GM23248 (cell line): ENCODE measurements at places on chromosomes 5 and 9. TPM values are rescaled to one million over a fixed set of nuclear protein-coding genes. Genes with fewer than 3 reads are reported as not detected.
A peak's percentile ranks its signal among the peaks of the same experiment; 100 is the strongest.

- DNase-seq, result no peak
- no peaks in the 10 kb centered on the region for H3K27me3 ChIP-seq
- H3K4me1 ChIP-seq, result no peaks in the 10 kb centered on the region
Observed at GRCh38 chr9:89484475-89485404, 13.2 kb downstream of the SEMA4D start.

Gene PCDHB2
- 4.9 and 8.9 TPM in 2 replicates for total RNA-seq

Gene PGM5
- total RNA-seq, result 0.11 TPM in 1 of 2 replicates, not detected in the other

GRCh38 chr5:177066224-177066623, 20.5 kb upstream of the FGFR4 start:
- H3K27ac ChIP-seq, result no peak overlapping the region
- DNase-seq, result peak; percentile 30
- no peaks in the 10 kb centered on the region for H3K27me3 ChIP-seq
- H3K4me3 ChIP-seq, result no peak overlapping the region

Gene DPH7
- total RNA-seq, result 27.0 and 32.6 TPM in 2 replicates

Gene SLC6A3
- total RNA-seq, result not detected in 2 replicates

DNA sequence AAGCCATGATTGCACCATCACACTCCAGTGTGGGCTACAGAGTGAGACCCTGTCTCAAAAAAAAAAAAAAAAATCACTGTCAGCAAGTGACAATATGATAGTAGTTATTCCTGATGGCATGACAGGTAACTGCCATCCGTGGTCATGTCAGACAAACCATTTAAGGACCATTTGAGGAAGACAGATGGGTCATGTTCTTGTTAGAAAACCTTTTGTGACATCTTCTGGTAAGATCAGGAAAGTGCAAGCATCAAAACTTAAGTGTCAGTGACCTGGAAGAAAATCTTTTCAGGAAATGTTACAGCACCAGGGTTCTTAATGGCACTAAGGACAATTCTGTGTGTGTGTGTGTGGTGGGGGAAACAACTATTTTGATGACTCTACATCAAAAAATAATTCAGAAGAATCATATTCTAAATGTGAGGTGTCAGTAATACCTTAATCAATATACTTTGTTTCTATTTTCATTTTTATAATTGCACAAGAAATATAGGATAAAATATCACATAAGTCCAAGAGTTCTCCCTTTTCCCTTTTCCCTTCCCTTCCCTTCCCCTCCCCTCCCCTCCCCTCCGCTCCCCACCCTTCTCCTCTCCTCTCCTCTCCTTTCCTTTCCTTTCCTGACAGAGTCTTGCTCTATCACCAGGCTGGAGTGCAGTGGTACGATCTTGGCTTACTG, 17.8 kb downstream of the SLC38A9 start:
- no peaks in the 10 kb centered on the region for H3K27me3 ChIP-seq
- peaks cover 4% of the 10 kb centered on the region; the same call in 1 of the 2 replicates for H3K4me1 ChIP-seq
- H3K27ac ChIP-seq, result no peak overlapping the region
- peaks cover 5% of the 10 kb centered on the region; the same call in 1 of the 2 replicates for H3K36me3 ChIP-seq

Gene TMEM252
- total RNA-seq, result not detected in 2 replicates

- peaks cover 19% of the 10 kb centered on the region for H3K4me1 ChIP-seq
- H3K27me3 ChIP-seq, result no peaks in the 10 kb centered on the region
- 0 out of 2 replicates have a peak overlapping the region, but pooled peaks have one; percentile 1 for H3K4me3 ChIP-seq
- DNase-seq, result peak; percentile 75
- H3K36me3 ChIP-seq, result no peaks in the 10 kb centered on the region
Observed at GRCh38 chr9:78714576-78714975, 417.7 kb downstream of the PSAT1 start.

Gene PLPP6
- 4.6 and 7.9 TPM in 2 replicates for total RNA-seq

DNA sequence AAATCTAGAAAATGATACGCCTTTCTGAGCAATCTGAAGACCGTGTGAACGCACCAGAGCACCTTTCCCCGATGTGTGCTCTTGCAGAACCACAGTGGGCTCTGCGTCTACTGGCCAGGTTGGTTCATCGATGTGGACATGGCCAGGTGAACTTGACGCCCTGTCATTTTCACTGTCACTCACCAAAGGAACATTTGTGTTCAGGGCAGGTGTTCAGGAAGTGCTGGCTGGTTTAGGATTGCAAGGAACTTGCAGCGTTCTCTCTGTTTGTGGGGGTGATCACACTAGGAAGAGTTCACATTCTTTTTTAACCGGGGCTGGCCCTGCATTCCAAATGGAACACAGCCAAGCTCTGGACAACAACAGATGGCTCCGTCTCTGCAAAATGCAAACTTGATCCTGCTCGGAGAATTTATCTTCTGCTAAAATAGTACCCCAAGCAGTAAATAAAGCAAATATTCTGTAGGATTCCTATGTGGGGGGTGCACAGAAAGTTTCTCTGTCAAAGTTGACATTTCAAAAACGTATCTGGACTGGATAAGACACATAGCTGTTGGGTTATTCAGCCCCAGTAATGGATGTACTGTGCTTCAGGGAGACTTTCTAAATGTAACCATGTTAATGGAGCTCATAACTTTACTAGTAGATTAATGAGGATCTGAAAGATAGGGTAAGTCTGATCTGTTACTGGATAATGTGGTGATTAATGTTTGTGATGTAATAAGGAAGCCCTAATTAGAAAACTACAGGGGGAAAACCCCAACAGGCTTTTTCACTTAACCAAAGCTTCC, 45.7 kb upstream of the FANCC start:
- no peak overlapping the region for H3K4me3 ChIP-seq
- H3K27ac ChIP-seq, result no peak overlapping the region
- peaks cover 25% of the 10 kb centered on the region for H3K27me3 ChIP-seq
- H3K36me3 ChIP-seq, result no peaks in the 10 kb centered on the region

GRCh38 chr9:3962496-3962895, 337.4 kb downstream of the GLIS3 start:
- DNase-seq, result peak; percentile 61
- H3K36me3 ChIP-seq, result no peaks in the 10 kb centered on the region
- H3K4me3 ChIP-seq, result no peak overlapping the region
- H3K27me3 ChIP-seq, result no peaks in the 10 kb centered on the region
- H3K27ac ChIP-seq, result peak overlapping the region; percentile 37

DNA sequence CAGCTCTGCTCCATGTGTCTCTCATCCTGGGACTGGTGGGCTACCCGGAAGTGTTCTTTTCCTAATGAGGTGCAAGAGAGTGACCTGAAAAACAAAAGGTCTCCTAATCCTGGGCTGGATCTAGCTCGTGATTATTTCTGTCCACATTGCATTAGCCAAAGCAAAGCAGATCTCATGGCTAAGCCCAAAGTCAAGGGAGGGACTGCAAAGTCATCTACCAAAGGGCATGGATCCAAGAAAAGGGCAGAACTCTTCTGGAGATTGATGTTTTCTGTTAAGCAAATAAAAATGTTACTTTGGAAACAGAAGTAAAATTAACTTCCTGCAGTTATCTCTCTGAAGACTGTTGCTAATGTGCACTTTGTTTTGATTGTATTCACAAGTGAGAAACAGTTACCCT, 225.2 kb downstream of the CFAP90 start:
- no peaks in the 10 kb centered on the region for H3K4me1 ChIP-seq
- H3K27ac ChIP-seq, result no peak overlapping the region
- no peak overlapping the region for H3K4me3 ChIP-seq
- no peaks in the 10 kb centered on the region for H3K36me3 ChIP-seq
- H3K27me3 ChIP-seq, result no peaks in the 10 kb centered on the region
- no peak for DNase-seq
